ENCODE measurements at places on chromosomes 1 and 21.

DNA sequence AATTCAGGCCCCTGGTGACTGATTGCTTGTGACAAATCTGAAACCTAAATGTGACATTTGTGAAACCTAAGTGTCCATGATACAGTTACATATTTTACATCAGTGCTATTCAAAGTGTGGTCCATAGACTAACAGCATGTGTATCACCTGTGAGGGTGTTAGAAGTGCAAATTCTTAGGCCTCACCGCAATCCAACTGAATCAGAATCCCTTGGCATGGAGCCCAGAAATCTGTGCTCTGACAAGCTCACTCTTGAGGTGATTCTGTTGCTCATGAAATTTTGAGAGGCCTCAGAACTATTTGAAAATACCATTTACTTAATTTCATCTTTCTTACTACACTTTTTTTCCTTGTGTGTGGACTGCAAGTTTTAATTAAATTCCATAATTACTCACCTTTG is 587.9 kb downstream of the ADGRL2 start:
- no peak for DNase-seq

- peak; percentile 38 for DNase-seq
Measured at GRCh38 chr1:234605983-234606783, 3.8 kb downstream of the IRF2BP2 start.

DNA sequence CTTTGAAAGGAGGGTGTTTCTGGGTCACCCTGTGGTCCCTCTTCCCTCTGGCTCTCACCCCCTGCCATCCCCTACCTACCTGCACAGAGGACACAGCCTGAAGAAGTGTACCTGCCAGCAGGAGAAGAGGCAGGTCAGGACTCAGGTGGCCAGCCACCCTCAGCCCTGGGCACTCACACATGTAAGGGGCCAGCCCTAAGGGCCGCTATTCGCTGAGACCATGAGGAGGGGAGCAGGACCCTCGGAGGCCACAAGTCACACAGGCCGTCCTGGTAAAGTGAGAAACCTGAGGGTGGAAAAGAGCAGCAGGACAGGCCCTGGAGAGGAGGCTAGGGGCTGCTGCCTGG is 1.2 kb downstream of the ZNF692 start:
- DNase-seq: no peak

DNA sequence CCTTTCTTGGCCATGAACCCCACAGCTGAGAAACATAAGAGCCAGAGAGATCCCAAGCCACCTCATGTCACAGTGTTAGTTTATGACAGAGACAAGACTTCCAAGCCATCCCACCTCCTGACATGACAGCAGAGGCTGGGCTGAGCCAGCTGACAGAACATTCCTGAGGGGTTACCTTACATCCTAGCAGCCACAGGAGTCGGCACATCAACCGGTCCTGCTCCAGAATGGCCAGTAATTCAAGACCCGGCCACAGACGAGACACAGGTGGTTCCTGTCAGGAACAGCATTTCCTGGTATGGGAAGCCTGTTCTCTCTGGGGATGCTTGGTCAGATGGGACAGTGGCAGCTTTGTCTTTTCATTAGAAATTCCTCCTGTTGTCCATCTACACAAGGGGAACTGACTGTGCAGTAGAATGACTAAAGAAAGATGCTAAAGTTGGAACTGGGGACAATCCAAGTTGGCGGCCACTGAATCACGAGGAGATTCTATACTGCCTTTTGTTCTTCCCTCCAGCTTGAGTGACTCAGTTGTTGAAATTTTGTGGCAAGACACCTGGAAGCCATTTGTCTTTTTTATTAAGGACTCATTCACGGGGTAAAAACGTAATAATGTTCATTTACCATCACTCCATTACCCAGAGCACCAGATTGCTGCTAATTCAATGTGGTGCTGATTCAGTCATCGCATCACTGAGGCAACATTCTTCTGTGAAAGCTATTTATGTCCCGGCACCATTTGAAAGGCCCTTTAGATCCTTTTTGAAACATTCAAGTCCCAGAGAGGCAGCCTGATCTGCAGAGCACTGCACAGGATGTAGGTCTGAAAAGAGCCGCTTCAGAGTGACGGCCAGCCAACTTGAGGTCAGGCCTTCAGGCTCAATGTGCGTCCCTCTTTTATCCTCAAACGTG is 37.2 kb upstream of the NPL start:
- no peak for DNase-seq

- no peak for DNase-seq
Measured at GRCh38 chr1:111751906-111752575, 3.7 kb upstream of the DDX20 start.

- DNase-seq: no peak
Measured at GRCh38 chr21:35007348-35007747, 41.8 kb downstream of the RUNX1 start.

GRCh38 chr1:43934986-43935324 is 1.4 kb downstream of the ARTN start:
- DNase-seq: no peak

GRCh38 chr1:226149806-226150205 is 36.7 kb downstream of the ACBD3 start:
- no peak for DNase-seq

GRCh38 chr1:160416369-160416768 is 16.0 kb downstream of the VANGL2 start:
- no peak for DNase-seq

GRCh38 chr1:245896258-245896657 is 610.8 kb downstream of the SMYD3 start:
- DNase-seq: no peak

DNA sequence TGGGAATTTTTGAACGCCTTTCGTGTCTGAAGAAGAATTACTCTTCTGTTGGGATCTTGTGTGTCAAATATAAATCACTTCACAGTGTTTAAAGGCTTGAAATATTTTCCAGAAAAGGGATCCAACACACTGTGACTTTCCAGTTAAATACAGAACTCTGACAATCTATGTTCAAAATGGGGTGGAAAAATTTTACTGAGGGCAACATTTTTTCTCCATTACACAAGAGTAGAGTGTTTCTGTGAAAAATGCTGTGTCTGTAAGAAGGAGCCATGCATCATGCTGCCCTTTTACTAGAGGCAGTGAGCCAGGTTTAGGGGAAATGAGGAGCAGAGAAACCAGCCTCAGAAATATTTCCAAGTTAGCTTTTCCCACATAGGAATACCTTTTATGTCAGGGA is 86.5 kb downstream of the VPS13D start:
- no peak for DNase-seq

DNA sequence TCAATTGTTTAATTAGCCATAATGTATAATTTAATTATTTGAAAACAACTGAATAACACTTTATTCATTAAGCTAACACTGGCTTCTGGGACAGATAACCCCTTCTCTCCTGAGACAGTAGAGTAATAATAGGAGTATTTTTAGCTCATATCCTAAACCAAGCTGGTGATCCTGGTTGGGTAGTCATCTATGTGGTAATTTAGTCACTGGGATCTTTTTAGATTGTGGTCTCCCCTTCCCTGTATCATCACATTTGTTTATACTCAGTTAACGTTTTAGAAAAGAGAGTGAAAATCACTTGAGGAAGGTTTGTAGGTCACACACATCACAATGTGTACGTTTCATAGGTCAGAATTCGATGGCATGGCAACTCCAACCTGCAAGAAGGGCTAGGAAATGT is 1356.6 kb upstream of the ADGRL2 start:
- no peak for DNase-seq

DNA sequence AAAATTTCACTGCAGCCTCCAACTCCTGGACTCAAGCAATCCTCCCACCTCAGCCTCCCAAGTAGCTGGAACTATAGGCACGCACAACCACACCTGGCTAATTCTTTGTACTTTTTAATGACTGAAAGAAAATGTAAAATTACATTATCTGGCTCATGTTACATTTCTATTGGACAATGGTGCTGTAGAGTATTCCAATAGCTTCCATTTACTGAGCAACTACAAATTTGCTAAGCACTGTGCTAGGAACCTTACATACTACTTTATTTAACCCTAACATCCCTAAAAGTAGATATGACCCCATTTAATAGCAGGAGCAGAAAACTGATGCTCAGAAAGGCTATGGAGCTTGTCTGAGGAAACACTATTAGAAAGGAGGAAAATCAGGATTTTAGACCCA is 19.7 kb downstream of the SDE2 start:
- DNase-seq: no peak

- no peak for DNase-seq
Measured at GRCh38 chr1:3690282-3691065, 38.2 kb downstream of the TP73 start.

GRCh38 chr1:33298623-33299277 is 22.1 kb downstream of the A3GALT2 start:
- DNase-seq: peak; percentile 29

DNA sequence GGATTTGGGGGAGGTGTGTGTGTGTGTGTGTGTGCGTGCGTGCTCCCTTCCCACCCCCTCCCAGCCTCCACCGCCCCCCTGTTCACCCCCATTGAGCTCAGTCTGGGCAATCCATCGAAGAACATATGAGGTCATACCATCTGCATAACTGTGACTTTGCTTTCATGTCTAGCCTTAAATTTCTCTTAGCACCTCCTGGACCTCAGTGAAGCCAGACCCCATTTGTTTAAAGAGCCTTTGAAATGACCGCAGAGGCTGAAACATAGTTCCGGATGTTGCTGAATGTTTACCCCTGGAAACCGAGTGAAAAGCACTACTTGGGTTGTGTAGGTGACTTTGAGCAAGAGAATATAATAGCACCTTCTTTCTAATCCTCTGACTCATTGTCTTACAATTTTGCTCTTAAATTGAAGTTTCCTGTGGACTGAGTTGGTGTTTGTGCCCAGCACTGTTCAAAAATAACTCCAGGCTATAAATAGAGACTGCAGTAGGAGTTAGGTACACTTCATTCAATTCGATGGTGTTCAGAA is 75.4 kb downstream of the UBE4B start:
- DNase-seq: no peak

DNA sequence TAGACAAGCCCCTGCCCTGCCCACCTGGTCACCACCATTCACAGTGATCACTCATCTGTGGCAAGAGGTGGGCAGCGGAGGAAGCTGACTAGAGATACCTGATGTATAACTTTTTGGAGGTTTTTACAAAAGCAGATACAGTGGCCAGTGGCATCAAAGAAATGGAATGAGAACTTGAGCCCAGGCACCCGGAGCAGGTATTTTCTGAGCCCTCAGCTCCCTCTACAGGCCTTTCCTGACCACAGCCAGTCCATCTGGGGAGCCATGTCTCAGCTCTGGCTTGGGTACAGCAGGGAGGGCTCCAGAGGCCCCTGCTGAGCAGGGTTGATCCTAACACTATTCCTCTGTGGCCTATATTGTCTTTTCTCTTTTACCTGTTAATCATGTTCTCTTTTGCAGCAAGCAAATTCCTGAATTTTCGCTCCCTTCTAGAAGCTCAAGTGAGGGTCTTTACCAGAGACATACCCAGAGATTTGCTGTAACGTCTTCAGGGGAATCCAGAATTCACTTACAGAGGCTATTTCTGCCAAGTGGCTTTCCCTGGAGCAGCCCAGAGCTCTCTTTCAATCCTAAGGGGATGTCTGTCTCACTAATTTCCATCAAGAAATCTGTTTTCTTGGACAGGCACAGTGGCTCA is 27.3 kb downstream of the GPR157 start:
- no peak for DNase-seq

GRCh38 chr1:39491146-39491921 is at the start of gene BMP8A:
Gene BMP8A (plus strand): TSS chr1:39491636. CDS start chr1:39491992, 356 bp downstream.
- DNase-seq: peak; percentile 55

DNA sequence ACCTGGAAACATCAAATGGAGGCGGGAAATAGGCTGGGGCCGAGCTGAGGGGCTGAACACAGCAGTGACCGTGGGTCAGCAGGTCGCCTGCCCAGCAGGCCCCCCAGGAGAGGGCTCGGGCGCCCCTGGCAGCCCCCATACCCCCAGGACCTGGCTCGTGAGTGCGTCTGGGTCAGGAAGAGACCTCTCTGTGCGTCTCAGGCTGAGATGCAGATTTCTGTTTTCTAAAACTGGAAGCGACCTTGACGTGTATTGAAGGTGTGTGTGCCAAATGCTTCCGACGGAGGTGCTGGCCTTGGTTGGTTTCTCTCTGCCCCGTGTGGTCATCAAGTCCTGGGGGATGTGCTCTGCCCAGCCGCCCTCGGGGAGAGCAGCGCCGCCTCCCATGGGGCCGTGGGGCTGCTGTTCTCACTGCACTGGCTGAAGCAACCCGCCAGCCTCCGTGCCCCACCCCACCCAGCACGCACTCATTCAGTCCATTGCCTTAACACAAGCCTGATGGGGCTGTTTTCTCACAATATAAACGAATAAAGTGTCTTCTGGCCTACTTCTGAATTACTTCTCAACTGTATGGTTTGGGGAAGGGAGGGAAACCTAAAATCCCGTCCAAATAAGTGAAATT is 7.4 kb downstream of the PEX10 start:
- DNase-seq: no peak

GRCh38 chr1:207323425-207324225 is 2.1 kb downstream of the CD55 start:
- DNase-seq: no peak

GRCh38 chr1:114082304-114082630 is 71.4 kb downstream of the SYT6 start:
- no peak for DNase-seq

DNA sequence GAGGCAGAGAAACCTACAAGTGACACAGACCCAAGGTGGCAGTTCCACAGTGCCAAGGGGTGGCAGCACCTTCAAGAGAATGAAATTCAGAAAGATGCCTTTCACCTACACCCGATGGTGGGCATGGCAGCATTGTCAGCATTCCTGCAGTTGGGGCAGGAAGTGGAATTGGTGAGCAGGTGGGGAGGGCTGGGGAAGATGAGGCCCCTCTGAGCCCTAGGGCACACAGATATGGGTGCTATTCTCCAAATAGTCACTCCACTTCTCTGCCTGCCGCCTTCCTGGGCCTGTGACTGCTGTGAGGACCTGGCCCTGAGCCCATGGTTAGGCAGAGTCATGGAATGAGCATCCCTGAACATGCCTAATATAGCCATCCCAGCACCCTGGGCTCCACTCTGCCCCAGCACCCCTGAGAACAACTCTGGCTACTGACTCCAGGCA is 8.3 kb downstream of the SHISA4 start:
- DNase-seq: no peak

DNA sequence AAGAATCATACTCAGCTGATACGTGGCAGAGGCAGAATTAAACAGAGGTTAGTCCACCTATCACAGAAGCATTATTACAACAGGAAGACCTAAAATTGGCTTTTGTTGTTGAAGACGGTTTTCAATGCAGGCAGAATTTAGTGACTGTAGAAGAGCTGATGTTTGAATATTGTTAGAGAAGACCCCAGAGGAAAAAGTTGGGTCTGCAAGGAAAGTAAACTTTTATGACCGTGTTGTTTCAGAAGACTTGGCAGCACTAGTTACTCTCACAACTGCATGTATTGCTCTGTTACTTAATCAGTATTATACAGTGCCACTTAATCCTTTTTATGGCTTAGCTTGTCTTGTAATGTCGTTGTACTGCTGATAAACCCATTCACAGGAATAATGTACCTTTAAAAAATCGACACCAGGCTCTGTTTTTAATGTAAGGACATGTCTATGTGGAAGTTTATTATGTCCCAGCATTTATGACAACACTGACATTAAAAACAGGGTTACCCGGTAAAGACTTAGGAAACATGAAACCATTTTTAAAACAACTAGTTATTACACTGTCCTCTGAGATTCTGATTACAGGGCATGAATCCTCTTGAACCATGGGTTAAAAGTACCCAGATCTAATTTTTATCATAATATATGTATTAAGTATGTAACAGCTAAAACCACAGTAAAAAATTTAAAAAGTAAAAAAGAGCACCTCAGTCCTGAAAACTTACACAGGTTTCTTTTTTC is 235.4 kb downstream of the TTLL7 start:
- DNase-seq: no peak

All from stimulated activated CD4-positive, alpha-beta T cell treated with anti-CD3 and anti-CD28 coated beads, TNF-alpha, amount 100 ng/mL, for 4 hours (primary cell).